ENCODE measurements at places on chromosomes 3 and 15. TPM values are rescaled to one million over a fixed set of nuclear protein-coding genes. Genes with fewer than 3 reads are reported as not detected.

The CNTN6 gene
- total RNA-seq = not detected

DNA sequence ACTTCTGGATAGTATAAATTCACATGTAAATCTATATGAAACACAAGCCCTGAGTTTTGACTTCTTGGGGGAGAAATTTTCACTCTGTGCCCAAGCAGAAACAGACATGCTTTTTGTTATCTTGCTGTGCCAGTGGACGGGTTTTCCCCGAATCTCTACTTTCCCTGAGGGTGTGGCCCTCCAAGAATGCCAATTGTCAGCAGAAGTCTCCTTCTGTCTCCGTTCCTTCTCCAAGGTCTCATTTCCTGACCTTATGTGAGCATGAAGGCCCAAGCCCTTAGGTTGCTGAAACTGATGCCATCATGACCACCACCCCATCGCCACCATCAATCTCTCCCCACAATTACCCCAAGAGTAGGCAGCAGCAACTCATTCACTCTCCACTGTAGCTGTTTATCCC is 253.8 kb downstream of the XXYLT1 start:
- DNase-seq = no peak

DNA sequence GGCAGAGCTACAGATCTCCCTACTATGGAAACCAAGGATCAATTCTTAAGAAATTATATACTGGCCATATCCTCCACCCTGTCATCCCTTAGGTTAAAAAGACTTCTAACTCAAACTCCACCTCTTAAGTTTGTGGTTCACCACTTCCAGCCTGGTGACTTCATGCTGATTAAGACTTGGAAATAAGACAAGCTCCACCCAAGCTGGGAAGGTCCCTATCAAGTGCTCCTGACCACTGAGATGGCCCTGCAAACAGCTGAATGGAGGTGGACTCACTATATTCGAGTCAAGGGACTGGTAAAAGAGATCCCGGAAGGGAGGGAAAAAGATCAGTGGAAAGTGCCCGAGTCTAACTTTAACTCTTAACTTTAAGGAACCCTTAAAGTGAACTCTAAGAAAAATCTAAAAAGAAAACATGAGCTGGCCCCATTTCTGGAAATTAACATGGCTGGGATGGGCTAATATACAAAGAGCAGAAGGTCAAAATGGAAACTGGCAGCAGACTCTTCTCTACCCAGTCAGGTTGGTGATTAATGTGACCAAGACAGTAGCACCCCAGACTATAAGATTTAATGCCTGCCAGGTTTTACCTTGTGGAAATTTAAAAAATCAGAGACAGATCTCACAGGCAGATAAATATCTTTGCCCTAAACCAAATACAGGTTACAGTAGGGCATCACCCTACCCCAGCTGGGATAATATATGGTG is 43.9 kb downstream of the PPCDC start:
- no peak for DNase-seq

The GABRR3 gene
- not detected for total RNA-seq

- peak; percentile 52 for DNase-seq
Measured at GRCh38 chr3:104596551-104596950, 770.2 kb upstream of the ALCAM start.

The CDC25A gene
- total RNA-seq = 8.6 TPM

DNA sequence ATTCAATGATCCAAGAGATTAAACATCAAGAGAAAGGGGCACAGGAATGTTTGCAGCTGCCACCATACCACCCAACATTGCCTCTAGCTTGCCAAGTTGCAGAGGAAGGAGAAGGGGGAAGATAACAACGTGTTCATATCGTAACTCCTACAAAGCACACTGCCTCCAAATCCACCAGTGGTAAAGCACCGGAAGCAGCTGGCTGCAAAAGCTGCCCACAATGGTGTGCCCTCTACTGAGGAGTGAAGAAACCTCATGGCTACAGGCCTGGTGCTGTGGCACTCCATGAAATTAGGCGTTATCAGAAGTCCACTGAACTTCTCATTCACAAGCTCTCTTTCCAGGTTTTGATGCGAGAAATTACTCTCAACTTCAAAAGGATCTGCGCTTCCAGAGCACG is 263.9 kb upstream of the STT3B start:
- no peak for DNase-seq

DNA sequence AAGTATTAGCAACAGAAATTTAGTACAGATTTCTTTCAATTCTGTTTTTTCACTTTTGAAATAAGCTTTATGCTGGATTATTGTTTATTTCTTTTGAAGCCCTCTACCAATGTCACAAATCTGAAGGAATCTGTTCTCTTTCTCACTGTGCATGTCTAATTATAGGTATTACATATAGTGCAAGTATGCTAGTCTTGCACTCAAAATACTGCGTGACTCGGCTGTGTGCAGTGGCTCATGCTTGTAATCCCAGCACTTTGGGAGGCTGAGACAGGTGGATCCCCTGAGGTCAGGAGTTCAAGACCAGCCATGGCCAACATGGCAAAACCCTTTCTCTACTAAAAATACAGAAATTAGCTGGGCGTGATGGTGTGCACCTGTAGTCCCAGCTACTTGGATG is 95.8 kb upstream of the PLAAT1 start:
- DNase-seq = no peak

DNA sequence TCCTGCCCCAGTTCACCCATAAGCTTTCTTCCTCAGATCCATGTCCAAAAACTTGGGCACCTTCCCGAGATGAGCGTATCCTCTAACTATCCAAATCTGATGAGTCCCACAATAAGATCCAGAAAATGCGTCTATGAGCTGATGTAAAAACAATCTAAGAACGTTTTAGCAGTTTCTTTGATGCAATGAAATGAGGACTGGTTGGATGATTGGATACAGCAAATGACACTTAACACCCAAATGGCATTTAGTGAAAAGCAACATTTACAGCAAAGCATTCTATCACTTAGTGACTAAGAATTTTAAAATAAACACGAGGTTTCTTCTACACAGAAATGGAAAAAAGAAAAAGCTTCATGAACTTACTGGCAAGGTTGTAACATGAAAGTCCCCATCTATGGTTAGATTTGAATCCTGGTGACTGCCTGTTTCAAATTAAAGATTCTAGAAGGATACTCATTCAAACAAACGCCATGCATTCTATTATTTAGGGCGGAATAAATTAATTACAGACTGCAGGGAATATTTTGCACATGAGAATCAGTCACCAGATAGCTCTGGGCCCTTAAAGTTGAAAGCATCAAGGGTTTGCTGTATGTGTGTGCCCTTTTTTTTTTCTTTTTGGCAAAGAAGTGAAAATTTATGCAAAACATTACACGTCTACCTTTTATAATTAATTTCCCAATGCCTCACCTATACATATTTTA is 598.6 kb downstream of the FOXP1 start:
- no peak for DNase-seq

The FETUB gene
- not detected for total RNA-seq

DNA sequence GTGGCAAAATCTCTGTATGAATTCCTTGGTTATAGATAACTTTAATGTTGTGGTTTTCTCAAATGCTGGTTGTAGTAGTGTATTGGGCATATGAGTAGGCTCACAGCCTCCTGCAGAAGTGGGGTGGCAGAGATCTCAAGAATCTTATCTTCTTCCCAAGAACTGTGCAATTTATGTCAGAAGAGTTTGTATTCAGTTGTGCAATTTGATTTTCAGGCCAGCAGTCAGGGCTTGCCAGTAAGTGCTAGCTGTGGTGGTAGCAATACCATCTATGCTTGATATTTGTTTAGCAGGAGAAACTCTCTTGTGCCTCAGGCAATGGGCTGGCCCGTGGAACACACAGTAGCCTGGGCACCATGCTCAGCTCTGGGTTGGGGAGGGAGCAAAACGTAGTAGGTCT is 58.4 kb upstream of the GOLIM4 start:
- DNase-seq = no peak

The VWA5B2 gene
- not detected for total RNA-seq

DNA sequence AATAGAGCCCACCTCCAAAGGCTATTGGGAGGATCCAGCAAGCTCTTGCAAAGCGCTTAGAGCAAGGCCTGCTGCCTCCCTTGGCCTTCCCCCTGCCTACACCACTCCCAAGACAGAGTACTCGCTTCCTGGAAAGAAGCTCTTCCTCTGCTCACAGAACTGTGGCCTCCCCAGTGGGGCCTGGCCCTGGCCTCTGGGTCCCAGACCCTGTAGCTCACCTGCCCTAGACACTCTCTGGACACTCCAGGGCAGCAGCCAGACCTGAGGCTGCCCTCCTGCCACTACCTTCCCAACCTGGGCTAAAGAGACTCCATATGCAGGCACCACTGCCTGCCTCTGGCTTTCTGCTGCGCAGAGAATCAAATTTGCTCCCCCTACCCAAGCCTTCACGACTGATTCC is 49.9 kb downstream of the GRIP2 start:
- no peak for DNase-seq

DNA sequence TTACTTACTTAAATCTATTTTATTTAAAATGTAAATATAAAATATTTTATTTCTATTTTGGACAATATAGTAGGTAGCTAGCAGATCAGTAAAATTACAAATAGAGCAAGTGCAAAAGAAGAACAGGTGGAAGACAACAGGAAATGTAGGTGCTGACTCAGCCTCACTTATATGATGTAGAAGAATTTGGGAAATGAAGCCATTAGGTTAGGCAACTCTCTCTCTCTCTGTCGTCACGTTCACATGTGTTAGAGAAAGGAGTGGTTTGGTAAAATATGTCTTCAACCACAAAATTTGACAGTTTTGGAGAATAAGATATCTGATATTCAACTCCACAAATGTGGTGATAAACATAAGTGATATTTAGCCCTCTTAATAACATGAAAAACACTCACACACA is 532.5 kb upstream of the KCNMB2 start:
- DNase-seq = no peak

DNA sequence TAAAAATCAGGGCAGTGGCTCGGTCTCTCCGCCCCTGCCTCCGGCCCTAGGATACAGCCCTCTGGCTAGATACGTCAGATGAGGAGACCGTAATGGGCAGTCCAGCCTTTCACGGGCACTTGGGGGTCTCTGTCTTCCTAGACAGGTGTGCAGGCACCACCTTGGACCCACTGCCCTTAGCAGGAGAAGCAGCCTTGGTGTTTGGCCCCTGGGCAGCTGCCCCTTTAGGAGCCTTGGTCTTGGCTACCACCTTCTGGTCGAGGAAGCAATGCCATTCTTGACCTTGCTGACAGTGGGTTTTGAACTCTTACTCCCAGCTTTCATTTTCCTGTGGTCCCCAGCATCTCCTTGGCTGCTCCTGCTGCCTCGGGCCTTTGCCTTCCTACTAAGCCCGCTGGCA is 149.7 kb upstream of the FRMD4B start:
- no peak for DNase-seq

The ZFYVE19 gene
- total RNA-seq = 18.7 TPM

DNA sequence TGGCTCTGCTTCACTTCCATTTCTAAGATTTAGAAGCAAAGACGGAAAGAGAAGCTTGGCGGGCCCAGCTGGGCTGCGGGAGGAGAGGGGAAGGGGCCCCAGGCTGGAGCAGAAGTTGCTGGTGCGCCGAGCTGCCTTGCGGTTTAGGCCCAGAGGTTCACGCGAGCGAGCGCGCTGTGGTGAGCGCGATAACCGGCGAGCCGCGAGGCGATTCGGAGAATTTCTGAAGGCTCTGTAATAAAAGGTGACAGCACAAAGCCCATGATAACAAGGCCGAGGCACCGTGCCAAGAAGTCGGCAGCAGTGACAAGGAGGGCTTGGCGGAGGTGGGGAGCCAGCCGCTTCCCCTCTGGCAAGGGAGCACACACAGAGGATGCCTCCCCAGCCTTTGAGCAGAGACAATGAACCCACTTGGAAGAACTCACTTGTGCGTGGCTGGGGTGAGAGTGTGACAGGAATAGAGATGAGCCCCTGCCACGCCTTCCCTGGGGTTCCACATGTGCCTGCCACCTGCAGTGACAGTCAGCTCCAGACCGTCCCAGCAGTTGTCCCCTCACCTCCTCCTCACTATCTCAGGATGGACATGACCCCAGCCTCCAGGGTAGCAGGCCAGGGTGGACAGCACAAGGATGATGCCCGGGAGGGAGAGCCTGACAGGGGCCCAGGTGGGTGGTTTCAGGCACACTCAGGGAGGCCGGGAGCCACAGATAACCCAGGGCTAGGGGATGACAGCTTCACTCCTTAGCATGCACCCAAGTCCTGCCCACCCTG is 315.2 kb downstream of the UACA start:
- no peak for DNase-seq

Data from dermis microvascular lymphatic vessel endothelial cell (primary cell).